ENCODE measurements at places on chromosomes 13 and 19.
A peak's percentile ranks its signal among the peaks of the same experiment; 100 is the strongest.

DNA sequence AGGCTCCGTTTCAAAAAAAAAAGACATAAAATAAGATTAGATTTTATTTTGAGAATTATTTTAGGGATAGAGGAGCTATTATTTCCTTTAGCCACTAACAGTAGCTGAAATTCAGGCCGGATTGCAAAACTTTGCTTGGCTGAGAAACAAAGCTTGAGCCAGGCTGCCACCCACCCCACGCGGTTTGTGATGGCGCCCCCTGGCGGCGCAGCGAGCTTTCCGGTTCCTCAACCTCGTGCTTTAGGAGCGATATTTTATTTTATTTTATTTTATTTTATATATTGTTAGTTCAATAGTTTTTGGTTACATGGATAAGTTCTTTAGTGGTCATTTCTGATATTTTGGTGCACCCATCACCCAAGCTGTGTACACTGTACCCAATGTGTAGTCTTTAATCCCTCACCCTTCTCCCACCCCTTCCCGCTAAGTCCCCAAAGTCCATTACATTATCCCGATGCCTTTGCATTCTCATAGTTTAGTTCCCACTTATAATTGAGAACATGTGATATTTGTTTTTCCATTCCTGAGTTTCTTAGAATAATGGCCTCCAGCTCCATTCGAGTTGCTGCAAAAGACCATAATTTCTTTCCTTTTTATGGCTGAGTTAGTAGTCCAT, 19.8 kb upstream of the CEACAM4 start:
- no peak for DNase-seq

DNA sequence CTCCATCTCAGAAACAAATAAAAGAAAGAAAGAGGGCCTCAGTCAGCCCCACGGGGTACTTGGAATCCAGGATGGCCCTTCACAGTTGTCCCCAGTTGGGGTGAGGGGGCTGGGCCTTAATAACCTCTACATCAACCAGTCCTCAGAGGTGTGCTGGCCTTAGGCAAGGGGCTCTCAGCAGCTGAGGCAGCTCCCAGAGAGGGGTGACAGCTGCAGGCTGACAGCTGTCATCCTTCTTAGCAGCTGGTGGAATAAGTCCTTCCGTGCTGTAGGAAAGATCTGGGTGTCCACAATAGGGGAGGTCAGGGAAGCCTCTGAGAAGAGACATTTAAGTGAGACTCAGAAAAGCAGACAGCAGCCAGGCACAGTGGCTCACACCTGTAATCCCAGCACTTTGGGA, 7.4 kb downstream of the BCAM start:
- no peak for DNase-seq

- peak; percentile 29 for DNase-seq
These were observed 2.7 kb downstream of the DACH1 start for GRCh38 chr13:71864094-71864985.

- DNase-seq: no peak
These were observed 587 bp downstream of the S1PR4 start for GRCh38 chr19:3178973-3179738.

- no peak for DNase-seq
These were observed 6.1 kb downstream of the FIZ1 start for GRCh38 chr19:55593096-55593772.

- peak; percentile 67 for DNase-seq
These were observed 6.5 kb downstream of the ZNF426 start for GRCh38 chr19:9531933-9532332.
